ENCODE measurements at places on chromosomes 3 and 15. TPM values are rescaled to one million over a fixed set of nuclear protein-coding genes. Genes with fewer than 3 reads are reported as not detected.

DUOXA2 gene
- total RNA-seq, result not detected

GRCh38 chr3:120846073-120846472, 61.9 kb upstream of the STXBP5L start:
- DNase-seq, result no peak

GRCh38 chr3:184289426-184289938, 9.6 kb upstream of the PSMD2 start:
- peak; percentile 42 for DNase-seq

- DNase-seq, result no peak
These were observed 27.5 kb downstream of the TMEM158 start for GRCh38 chr3:45198264-45199260.

DNA sequence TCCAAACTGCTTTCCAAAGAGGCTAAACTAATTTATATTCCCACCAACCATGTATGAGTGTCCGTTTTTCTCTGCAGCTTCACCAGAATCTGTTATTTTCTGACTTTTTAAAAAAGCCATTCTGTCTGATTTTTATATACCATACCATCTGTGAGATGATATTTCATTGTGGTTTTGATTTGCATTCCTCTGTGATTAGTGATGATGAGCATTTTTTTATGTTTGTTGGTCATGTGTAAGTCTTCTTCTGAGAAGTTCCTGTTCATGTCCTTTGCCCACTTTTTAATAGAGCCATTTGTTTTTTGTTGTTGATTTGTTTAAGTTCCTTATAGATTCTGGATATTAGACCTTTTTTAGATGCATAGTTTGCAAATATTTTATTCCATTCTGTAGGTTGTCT, 179.4 kb upstream of the ALCAM start:
- no peak for DNase-seq
